Globus pallidus (tissue), 1 donor: ENCODE measurements at places on chromosomes 12 and 14.
A peak's percentile ranks its signal among the peaks of the same experiment; 100 is the strongest.

GRCh38 chr12:58873496-58873895, 46.8 kb downstream of the LRIG3 start:
- DNase-seq: no peak

- no peak for DNase-seq
Observed at GRCh38 chr12:108530161-108530560, 15.1 kb downstream of the FICD start.

- no peak for DNase-seq
Observed at GRCh38 chr12:68231229-68231628, 5.6 kb upstream of the IL26 start.

GRCh38 chr12:108896336-108896735, 16.4 kb downstream of the DAO start:
- no peak for DNase-seq

GRCh38 chr14:77618381-77618970, 2.0 kb upstream of the SPTLC2 start:
- DNase-seq: no peak

- no peak for DNase-seq
Observed at GRCh38 chr14:99342204-99342603, 70.2 kb upstream of the BCL11B start.

- DNase-seq: no peak
Observed at GRCh38 chr12:4112734-4113325, 160.7 kb upstream of the CCND2 start.

GRCh38 chr12:96698521-96698920, 208.5 kb upstream of the NEDD1 start:
- no peak for DNase-seq

DNA sequence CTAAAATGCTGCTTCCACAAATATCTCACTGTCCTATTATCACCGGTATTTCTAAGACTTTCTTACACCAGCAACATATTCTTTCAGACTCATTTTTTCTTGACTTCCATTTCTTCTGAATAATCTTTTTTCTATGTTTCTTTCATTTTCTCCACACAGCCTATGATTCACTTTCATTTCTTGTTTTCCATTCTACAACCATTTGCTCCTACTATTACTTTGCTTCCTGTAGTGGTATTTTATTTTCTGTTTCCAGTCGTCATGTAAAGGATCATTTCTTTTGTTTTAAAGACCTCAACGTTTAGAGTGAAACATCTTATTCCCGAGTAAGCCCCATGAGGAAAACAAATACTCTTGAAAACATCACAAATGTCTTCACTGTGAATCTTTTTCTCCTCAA, 182.2 kb upstream of the MDGA2 start:
- no peak for DNase-seq

DNA sequence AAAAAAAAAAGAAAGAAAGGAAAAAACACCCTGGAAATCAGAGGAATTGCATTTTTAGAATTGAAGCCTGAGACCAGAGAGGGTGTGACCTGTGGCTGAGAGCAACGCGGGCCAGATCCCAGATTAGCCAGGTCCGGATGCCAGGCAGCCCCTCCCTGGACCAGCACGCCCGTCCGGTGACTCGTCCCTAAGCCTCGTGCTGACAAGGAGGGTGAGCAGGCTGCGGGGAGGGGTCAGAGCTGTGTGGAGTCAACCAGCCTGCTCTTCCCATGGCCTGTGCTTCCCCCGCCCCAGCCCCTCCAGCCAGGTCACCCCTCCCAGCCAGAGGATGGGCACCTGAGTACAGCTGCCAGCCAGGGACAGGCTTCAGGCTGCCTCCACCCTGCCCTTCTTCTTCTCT, 4.2 kb upstream of the KLC1 start:
- no peak for DNase-seq

- no peak for DNase-seq
Observed at GRCh38 chr12:49505672-49506071, 33.2 kb upstream of the KCNH3 start.

DNA sequence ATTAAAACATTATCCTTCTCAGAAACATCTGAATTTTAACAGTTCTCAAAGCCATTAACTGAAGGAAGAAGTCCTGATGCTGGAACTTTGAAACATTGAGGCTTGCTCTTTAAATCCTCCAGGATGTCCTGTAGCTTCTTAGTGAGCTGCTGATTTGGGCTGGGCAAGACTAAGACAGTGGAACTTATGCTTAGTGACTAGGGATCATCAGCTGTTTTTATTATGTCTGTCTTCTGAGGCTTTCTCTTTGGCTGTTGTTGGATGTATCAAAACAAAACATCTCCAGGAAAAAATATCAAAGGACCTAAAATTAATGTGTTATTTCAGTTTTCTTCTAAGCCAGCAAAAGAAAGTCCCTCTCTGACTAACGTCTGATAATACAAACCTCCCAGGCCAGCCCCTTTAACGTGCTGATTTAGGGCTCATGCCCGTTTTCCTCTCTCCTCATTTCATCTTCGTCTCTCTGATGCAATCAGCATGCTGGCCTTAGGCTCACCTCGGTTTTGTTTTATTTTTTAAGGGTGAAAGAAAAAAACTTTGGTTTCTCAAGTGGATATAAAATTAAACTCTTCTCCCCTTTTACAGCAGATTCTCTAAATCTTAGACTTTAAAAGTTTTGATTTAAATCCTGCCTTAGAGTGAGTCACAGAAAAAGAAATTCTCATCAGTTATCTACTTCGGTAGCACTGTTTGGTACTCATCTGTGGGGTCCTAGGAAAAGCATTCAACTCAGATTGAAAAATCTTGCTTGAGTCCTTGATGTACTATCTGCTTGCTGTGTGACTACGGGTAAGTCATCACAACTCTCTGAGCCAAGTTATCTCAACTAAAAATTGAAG, 106.2 kb upstream of the CCDC91 start:
- DNase-seq: no peak

DNA sequence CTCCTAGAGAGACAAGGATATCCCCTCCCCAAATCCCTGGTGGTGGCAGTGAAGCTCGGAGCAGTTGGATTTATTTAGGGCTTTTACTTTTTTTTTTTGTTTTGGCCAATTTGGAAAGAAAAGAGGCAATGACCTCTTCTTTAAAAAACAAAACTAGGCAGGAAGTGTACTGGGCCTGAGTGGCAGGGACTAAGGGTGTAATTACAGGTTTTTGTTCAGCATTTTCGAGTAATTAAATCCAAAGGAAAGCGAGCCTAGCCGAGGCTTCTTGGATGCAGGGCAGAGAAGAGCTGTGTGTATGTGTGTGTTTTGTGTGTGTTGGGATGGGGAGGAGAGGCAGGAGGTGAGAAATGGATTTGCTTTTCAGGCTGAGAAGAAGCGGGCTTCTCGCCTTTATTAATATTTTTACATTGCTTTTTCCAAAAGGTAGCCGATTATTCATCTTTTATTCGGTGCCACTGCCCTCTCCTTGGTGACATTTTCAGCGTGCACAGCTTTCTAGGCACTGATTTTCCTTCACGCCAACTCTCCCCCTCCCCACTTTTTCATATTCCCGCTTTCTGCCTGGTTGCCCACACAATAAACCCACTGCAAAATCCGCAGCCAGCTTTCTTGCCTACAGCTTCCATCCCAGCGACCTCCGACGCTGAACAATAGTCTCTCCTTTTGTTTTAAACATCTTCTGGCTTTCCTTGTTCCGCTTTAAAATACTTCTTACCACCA, 8.9 kb upstream of the IRF2BPL start:
- DNase-seq: no peak

DNA sequence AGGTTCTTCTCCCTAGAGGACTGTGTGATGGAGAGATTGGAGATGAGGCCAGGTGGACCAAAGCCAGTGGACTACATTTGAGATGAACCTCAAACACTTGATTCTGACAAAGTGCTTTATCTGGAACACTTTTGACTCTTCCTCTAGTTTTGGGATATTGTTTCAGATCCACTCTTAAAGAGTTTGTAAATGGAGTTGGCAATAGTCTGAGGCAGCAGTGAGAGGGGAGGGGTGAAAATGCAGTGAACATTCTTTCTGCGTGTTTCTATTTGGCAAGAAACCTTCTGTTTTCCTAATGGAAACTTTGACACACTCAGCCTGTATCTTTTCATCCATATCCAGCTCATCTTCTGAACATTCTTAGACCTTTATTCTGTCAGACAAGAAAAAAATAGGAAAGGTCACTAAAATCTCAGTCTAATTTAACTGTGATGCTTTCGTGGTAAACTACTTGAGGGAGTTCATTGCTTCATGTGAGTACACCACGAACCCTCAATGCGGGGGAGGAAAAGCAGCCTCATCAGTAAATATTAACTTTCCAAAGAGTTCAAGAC, 57.4 kb upstream of the KCNJ8 start:
- no peak for DNase-seq

DNA sequence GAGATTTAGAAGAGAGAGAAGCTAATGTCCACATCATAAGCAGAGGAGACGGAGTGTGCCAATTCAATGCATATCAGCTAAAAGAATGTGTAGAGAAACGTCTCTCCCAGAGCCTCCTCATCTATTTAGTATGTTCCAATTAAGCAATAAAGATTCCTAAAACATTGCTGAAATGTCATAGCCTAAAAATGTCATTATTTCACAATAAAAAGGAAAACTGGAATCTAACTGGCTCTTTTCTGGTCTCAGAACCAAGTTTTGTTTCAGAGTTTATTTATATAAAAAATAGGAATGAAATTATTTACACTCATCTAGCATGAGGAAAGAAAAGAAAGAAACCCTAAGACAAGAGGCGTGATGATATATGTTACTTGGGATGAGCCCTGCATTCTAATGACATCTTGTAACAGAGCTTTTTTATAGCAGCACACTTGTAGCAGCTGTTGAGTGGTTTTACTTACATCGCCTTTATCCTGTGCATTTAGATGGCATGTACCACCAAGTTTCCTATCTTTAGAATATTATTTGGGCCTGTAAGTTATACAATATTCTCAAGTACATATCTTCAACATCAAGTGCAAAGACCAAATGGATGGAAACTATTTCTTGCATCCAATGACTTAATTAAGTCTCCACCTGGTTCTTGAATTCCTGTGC, 266.3 kb upstream of the PRKD1 start:
- no peak for DNase-seq

DNA sequence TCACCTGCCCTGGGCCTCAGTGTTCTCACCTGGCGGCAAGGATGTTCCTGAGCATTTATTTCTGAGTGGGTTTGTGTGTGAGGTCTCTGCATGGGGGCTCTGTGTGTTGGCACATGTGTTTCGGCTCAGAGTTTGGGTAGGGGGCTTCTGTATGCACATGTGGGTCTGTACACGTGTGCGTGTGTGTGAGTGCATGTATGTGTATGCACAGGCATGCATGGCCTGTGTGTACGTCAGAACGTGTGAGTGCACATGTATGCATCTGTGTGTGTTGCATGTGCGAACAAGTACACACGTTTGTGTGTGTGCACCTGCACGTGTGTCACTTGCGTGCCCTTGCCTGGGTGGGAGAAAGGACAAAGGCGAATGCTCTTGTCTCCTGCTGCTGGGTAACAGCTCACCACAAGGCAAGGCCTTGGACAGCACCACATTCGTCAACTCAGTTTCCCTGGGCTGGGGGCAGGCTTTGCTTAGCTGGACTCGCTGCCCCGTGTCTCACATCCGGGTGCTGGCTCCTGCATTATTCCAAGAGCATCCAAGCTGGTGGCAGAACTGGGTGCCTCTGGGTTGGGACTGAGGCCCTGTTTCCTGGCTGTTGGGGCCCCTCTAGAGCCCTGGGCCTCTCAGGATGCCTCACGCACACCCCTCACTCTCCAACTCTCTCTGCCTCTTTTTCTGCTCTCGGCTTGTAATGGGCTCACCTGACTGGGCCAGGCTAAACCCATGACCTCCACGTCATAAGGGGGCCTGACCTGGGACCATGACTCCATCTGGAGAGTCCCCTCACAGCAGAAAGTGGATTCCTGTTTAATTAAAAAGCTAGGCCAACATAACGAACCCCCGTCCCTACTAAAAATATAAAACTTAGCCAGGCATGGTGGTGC, 153.6 kb upstream of the C14orf180 start:
- DNase-seq: no peak

DNA sequence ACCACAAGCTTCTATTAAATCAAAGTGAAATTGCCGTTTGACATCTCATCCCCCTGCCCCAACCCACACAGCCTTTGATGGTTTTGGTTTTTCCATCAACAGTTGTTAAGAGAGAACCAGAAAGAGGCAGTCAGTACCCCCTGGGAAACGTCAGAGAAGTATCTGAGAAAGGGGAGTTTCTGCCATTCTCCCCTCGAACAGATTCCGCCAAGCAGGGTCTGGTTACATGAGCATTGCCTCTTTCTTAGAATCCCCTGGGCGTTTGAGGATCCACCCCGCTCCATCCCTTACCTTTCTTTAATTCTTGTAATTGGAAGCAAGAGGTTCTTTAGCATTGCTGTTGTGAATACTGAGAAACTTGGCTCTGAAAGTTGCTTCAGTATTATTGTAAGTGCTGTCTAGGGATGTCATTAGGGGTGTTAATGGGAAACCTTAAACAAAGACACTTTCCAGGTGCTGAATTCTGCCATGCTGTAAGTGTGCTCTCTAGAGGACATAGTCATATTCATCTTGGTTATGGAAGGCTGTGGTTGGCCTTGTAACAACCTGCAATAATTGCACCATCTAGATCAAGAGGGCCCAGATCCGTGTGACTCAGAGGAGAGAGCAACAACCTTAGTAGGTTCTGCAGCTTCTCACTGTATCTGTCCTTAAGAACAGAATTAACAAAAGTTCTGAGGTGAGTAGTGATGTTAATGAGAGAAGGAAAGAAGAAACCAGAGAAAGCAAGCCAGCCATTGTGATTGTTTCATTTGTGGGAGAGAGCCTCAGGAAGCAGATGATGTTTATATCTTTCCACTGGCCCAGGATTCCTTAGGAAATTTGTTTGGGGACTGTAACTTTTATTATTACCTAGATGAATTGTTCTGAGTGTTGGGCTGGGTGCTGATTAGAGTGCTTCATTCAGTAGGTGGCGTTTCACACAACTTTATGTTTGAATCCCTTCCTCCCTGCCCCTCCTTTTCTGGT, 9.0 kb downstream of the TMBIM6 start:
- no peak for DNase-seq

DNA sequence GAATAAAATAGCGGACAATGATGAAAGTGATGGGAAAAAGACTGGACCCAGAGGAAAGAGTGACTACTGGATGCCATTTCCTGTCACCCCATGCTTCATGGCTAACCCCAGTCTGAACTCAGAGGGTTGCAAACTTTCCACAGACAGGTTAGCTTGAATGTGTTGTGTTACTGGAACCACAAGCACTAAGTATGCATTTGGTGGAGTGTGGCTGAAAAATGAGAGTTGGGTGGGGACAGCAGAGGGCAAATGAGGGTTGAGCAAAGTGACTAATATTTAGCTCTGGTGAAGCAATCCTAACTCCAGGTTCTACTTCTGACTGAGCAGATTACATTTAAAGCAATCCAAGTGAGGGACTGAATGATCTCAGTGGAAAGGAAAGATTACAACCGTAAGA, 1.6 kb downstream of the SLC16A7 start:
- peak; percentile 40 for DNase-seq
